ENCODE measurements at places on chromosomes 7 and 10.

GRCh38 chr7:36605261-36606051, 118.8 kb downstream of the AOAH start:
- no peak for DNase-seq

- DNase-seq, result no peak
These were observed 2.4 kb downstream of the ZNF3 start for GRCh38 chr7:100079024-100079560.

- DNase-seq, result no peak
These were observed 255.8 kb downstream of the GLRX3 start for GRCh38 chr10:130392031-130392430.

DNA sequence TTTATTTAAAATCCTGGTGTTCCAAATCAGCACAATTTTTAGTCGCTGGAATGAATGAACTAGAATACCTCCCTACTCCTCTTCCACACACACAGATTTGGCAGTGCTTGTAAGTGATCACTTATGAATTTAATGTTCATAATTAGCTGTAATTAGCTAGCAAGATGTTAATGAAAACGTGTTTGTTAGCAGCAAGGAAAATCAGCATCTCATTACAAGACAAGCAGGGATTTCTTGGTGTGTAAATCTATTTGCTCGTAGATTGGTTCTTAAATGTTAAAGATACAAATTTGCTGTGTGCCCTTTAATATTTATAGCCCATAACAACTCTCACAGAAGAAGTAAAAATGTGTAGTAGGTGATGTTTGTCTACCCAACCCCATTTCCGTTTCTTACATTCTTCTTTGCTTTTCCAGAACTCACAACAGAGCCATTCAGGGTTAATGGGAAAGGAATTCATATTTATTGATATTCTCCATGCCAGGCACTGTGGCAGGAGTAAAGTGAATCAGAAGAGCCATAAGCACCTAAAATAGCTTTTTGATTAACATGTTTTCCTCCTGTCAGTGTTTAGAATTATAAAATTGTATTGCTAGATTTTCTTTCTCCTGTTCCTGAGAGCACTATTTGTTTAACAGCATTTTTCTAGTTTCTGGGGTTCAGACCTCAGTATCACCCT, 49.6 kb downstream of the SEMA3C start:
- no peak for DNase-seq

DNA sequence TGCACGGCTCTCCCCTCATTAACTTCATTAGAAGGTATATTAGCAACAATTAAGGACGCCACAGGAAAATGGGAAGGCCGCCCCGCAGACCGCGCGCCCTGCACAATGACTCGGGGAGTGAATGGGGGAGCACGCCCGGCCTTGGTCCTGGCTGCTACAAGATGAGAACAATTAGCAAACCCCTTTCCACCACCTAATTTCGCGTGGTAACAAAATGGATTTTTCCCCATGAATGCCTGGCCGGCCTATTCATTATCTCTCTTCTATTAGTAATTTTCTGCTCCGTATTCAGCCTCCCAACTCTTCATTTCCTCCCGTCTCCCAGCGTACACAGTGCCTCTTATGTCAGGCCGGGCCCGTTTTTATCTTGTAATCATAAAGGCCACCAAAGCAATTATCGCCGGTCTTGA, 346.9 kb downstream of the DNAJB6 start:
- no peak for DNase-seq

- DNase-seq, result no peak
These were observed 21.8 kb upstream of the SDK1 start for GRCh38 chr7:3279147-3279818.

- DNase-seq, result no peak
These were observed 169.1 kb downstream of the DIP2C start for GRCh38 chr10:520402-520787.

GRCh38 chr7:134726581-134726980, 52.9 kb upstream of the CALD1 start:
- no peak for DNase-seq

DNA sequence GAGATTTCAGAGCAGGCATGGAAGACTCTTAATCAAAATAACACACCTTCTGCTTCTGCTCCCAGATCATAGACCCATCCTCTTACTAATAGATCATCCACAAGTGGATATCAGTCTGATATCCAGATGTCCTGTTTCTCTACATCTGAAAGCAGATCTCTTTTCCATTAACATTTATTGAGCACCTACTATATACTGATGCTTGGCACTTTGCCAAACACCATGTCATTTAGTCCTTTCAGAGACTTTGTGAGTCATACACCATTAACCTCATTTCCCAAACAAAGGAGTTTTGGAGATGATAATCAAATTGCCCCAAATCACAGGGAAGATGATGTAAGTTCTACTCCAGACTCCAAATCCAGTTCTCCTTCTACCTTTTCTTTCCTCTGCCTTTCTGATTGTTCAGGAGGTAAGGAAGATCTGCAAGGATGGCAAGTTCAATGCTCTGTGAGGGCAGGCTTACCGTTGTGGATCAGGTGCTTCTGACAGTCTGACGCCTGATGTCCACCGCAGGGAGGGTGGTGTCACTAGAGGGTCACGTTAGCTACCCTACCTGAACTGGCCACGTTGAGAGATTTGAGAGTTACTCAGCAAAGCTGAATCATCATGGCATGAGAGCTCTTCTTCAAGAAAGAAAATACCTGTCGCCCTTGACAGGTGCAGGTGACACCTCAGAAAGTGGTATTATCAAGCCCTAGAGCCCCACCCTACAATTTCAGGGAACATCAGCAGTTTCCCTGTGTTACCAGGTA, 269.6 kb upstream of the ZMIZ1 start:
- DNase-seq, result no peak

DNA sequence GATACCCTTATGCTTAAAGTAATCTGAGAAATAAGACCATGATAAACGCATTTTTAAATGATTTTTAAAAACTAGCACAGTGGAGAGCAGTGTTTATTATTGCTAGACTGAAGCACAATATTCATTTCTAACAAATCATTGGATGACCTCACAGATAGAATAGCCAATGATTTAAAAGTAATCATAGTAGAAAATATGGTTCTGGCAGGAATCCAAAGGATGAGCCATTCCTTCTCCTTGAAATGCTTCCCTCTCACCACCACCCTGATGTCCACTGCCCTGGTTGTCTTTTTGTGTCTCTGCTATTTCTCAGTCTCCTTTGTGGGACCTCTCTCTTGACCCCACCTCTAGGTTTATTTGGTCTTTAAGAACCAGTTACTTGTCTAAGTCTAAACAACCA, 64.9 kb downstream of the PRKG1 start:
- DNase-seq, result no peak

- DNase-seq, result no peak
These were observed 113.9 kb upstream of the PFKP start for GRCh38 chr10:2953495-2953894.

DNA sequence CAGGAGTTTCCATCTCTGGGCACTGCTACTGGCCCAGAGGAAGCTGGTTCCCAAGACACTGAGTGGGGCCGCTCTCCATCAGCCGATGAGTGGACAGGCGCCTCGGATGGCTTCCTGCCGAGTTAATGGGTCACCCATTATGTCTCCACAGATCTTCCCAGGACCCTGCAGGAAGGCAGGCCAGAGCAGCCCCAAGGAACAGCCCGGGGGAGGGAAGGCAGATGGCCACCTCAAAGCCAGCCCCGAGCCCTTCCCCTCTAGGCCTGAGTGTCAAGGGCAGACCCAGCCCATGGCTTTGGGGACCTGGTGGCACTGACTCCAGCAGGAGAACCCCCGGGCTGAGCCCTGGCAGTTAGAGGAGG, 3.4 kb upstream of the LFNG start:
- DNase-seq, result no peak

Data from AG09309 (cell line).